ENCODE measurements at places on chromosomes 2 and 18.

- DNase-seq, result no peak
Observed at GRCh38 chr18:44036501-44036900, 644.2 kb upstream of the SETBP1 start.

DNA sequence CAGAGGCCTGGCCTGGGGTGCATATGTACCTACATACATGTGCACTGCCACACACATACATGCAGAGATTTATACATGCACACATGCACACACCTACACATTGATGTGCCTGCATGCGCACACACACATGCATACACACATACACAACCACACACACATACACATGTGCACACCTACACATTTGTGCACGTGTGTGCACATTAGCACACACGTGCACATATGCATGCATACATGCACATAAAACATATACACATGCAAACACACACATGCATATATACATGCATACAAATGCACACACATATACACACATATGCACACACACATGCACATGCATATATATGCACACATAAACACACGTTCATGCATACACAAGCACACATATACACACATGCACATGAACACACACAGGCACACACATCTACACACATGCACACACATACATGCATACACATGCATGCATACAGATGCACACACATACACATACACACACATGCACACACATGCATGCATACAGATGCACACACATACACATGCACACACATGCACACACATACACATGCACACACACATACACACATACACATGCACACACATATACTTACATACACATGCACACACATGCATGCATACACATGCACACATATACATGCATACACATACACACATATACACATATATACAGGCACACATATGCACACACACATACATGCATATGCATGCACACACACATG, 23.6 kb upstream of the OTOS start:
- DNase-seq, result no peak

GRCh38 chr2:10094271-10094814, 14.1 kb upstream of the CYS1 start:
- no peak for DNase-seq

DNA sequence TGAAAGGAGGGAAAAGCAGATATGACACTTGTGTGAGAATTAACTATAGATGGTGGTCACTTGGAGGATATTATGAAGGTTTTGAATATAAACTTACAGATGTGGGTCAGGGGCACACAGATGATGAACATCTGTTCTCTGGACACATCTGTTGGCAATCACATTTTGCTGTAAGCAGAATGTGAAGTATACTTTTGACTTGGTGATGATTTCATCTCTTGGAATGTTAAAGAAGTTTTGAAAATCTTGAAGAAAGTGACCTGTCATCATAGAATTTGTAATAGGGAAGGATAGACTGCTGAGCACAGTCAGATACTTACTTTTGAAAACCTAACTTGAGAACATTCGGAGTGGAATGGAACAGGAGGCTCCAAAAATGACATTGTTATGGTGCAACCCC, 40.2 kb downstream of the PIKFYVE start:
- no peak for DNase-seq

GRCh38 chr2:95349568-95350322, 52.6 kb downstream of the KCNIP3 start:
- no peak for DNase-seq

GRCh38 chr2:28632791-28633190, 118.8 kb upstream of the PPP1CB start:
- no peak for DNase-seq

DNA sequence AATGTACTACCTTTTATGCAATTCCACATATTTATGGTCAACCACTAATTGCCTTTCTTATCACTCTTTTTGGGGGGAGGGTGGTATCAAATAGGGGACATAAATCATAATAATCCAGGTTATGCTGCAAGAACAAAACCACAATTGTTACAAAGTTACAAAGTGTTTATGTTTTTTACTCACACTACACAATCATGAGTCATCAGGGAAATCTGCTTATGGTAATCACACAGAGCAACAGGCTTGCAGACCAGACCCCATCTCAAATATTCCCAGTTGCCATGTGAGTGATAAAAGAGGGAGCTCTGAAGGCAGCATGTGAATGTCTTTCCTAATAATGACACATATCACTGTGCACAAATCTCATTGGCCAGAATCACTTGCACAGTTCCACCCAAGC, 304.7 kb upstream of the TMEFF2 start:
- DNase-seq, result no peak

- no peak for DNase-seq
Observed at GRCh38 chr2:237178396-237178795, 92.7 kb downstream of the COPS8 start.

- no peak for DNase-seq
Observed at GRCh38 chr2:187956906-187957534, 334.7 kb upstream of the GULP1 start.

DNA sequence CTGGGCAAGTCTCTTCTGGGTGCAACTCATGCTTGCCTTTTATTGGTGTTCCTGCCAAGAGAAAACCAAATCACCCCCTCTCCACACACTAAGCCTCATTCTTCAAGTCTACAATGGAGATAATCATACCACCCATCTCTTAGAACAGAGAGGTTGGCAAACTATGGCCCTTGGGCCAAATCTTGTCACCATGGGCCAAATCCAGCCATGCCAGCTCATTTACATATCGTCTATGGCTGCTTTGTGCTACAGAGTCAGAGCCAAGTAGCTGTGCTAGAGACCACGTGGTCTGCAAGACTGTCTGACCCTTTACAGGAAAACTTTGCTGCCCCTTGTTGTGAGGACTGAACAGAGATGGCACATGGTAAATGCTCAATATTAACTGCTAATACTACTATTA, 270.3 kb upstream of the PARD3B start:
- DNase-seq, result no peak

- DNase-seq, result no peak
Observed at GRCh38 chr2:37851828-37852584, 73.1 kb upstream of the RMDN2 start.

DNA sequence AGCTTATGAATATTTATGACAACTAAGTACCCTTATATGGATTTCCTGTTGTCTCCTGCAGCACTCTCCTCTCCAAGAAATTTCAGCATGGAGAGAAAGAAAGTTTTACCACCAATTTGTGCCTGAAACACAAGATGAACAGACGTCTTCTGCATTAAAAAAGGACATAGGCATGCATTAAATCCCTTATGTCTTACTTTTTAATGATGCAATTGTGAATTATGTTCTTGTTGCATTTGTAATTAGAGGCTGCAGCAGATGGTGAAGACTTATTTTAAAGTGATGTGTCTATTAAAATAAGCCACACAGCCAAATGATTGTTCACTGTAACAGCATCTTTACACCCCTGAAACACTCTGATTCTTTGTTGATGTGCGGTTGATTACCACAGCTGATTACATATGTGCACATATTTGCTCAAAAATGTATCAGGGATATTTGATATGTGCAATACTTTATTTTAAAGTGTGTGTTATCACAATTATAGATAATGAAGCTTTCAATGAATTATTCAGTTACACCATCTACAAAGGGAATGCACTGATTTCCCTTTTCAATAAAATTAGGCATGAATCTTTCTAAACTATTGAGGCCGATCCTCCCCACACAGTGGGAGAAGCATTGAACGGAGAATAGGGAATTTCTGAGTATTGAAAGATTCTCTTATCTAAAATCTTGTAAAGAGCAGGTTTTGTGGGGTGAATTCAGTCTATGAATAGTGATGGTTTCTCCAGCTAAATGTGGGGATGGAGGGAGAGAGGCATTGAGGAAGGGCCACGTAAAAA, 585.1 kb downstream of the SLC4A3 start:
- DNase-seq, result no peak

- no peak for DNase-seq
Observed at GRCh38 chr2:48719480-48720177, 35.9 kb downstream of the LHCGR start.

- no peak for DNase-seq
Observed at GRCh38 chr2:175621821-175622220, 380.2 kb downstream of the LNPK start.

- no peak for DNase-seq
Observed at GRCh38 chr2:106534471-106534870, 47.3 kb downstream of the CD8B2 start.

All from forelimb muscle (tissue), 1 donor.